ENCODE measurements at places on chromosomes 1 and 21. TPM values are rescaled to one million over a fixed set of nuclear protein-coding genes. Genes with fewer than 3 reads are reported as not detected.

DNA sequence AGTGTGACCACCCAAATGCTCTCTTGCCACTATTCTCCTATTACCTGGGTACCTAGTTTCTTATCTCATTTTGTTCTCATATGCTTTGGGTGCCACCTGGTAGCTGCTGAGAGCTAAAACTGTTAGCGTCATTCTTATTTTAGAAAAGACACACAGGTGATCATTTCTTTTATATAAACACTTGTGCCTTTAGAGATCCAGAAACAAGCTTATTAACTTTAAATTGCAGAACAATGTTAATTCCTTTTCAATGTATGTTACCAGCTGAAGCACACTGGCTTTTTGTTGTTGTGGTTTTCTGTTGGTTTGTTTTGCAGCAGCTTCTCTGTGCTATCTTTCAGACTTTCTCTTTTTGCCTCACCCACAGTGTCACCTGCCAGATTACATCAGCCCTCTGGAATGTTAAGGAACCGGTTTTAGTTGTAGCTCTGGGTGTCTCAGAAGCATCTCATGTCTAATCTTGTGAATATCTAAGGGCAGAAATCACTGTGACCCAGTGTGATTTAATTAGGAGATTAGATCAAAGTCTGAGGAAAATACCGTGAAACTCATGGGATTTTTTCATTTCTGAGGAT, 43.4 kb upstream of the SLC19A2 start:
- H3K4me3 ChIP-seq, result peak overlapping the region; percentile 10
- no peaks in the 10 kb centered on the region for H3K36me3 ChIP-seq
- peak overlapping the region; percentile 66 for H3K27ac ChIP-seq
- peak; percentile 74 for DNase-seq
- peaks cover 26% of the 10 kb centered on the region for H3K4me1 ChIP-seq

Gene S100A14
- 10.5 TPM for total RNA-seq

DNA sequence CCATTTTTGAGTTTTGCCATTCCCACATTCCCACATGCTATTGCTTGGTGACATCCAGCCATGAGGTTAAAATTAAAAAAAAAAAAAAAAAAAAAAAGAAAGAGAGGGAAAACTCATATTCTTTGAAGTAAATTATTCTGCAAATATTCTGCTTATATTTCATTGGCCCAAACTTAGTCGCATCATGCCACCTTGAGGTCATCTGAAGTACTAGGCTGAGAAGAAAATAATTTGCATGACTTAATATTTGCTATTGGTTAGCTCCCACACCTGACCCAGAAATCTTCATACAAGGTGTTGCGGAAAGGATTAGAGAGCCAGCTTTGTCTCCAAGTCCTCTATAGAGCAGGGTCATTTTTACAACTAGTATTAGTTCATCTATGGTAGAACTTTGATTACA, 2206.0 kb downstream of the MRPL39 start:
- H3K36me3 ChIP-seq, result no peaks in the 10 kb centered on the region
- H3K27me3 ChIP-seq, result no peaks in the 10 kb centered on the region
- no peak overlapping the region for H3K27ac ChIP-seq
- DNase-seq, result no peak
- H3K4me1 ChIP-seq, result no peaks in the 10 kb centered on the region
- no peak overlapping the region for H3K4me3 ChIP-seq

Gene LRRIQ3
- 1.1 TPM for total RNA-seq

- H3K4me1 ChIP-seq, result no peaks in the 10 kb centered on the region
- H3K27me3 ChIP-seq, result no peaks in the 10 kb centered on the region
- no peak for DNase-seq
- H3K4me3 ChIP-seq, result no peak overlapping the region
These were observed 34.9 kb downstream of the VANGL1 start for GRCh38 chr1:115676498-115677181.

Gene LCE2A
- total RNA-seq, result not detected

Gene RNF19B
- total RNA-seq, result 11.9 TPM

- no peak overlapping the region for H3K27ac ChIP-seq
- no peak overlapping the region for H3K4me3 ChIP-seq
- H3K36me3 ChIP-seq, result no peaks in the 10 kb centered on the region
- DNase-seq, result no peak
- H3K27me3 ChIP-seq, result no peaks in the 10 kb centered on the region
These were observed 66.7 kb downstream of the MIS18A start for GRCh38 chr21:32212116-32212515.

DNA sequence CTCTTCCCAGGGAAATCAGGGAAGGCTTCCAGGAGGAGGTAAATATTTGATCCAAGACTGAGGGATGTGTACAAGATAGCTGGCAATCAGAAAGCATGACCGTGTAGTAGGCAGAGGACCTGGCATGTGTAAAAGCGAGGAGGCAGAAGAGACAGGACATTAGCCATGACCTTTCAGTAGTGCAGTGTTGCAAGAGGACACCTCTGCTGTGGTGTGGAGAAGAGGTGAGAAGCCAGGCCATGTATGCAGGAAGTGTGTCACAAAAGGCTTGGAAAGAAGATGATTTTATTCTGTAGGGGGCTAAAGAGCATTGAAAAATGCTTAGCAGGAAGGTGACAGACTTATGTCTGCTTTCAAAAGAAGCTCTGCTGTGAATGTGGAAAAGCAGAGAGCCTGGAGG, 381.0 kb downstream of the ZP4 start:
- H3K4me3 ChIP-seq, result no peak overlapping the region
- H3K4me1 ChIP-seq, result no peaks in the 10 kb centered on the region
- DNase-seq, result no peak
- H3K27ac ChIP-seq, result no peak overlapping the region

DNA sequence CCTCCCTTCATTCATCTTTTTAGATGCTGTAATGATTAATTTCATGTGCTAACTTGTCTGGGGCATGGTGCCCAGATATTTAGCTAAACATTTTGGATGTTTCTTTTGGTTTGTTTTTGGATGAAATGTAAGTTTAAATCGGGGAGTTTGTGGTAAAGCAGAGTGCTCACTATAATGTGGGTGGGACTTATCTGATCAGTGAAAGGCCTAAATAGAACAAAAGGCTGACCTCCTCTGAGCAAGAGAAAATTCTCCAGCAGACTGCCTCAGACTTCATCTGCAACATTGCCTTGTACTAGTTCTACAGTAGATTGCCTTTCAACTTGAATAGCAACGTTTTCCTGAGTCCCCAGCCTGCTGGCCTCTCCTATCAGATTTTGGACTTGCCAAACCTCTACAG, 183.6 kb downstream of the S1PR1 start:
- no peaks in the 10 kb centered on the region for H3K36me3 ChIP-seq
- DNase-seq, result no peak
- no peak overlapping the region for H3K27ac ChIP-seq
- H3K27me3 ChIP-seq, result no peaks in the 10 kb centered on the region

- H3K36me3 ChIP-seq, result no peaks in the 10 kb centered on the region
- H3K4me3 ChIP-seq, result no peak overlapping the region
- DNase-seq, result no peak
- H3K27ac ChIP-seq, result no peak overlapping the region
- no peaks in the 10 kb centered on the region for H3K27me3 ChIP-seq
These were observed 122.6 kb upstream of the PPP2R5A start for GRCh38 chr1:212162635-212163034.

- no peaks in the 10 kb centered on the region for H3K4me1 ChIP-seq
- DNase-seq, result peak; percentile 53
- H3K36me3 ChIP-seq, result no peaks in the 10 kb centered on the region
- H3K27ac ChIP-seq, result no peak overlapping the region
- H3K27me3 ChIP-seq, result no peaks in the 10 kb centered on the region
These were observed 34.8 kb downstream of the ZMYND12 start for GRCh38 chr1:42420911-42421585.

- H3K27me3 ChIP-seq, result no peaks in the 10 kb centered on the region
- no peak overlapping the region for H3K4me3 ChIP-seq
- DNase-seq, result no peak
- H3K36me3 ChIP-seq, result no peaks in the 10 kb centered on the region
- H3K27ac ChIP-seq, result no peak overlapping the region
These were observed 9.9 kb downstream of the OBSCN start for GRCh38 chr1:228217551-228218344.

GRCh38 chr21:22253761-22254160, 1255.6 kb downstream of the NCAM2 start:
- no peaks in the 10 kb centered on the region for H3K4me1 ChIP-seq
- no peak overlapping the region for H3K4me3 ChIP-seq
- no peaks in the 10 kb centered on the region for H3K27me3 ChIP-seq

Gene PADI3
- total RNA-seq, result not detected

GRCh38 chr1:185300152-185300551, 16.9 kb downstream of the IVNS1ABP start:
- H3K27ac ChIP-seq, result no peak overlapping the region
- H3K4me1 ChIP-seq, result no peaks in the 10 kb centered on the region
- H3K4me3 ChIP-seq, result no peak overlapping the region
- H3K36me3 ChIP-seq, result peaks cover 74% of the 10 kb centered on the region
- H3K27me3 ChIP-seq, result no peaks in the 10 kb centered on the region
- DNase-seq, result no peak

- H3K4me1 ChIP-seq, result peaks cover 8% of the 10 kb centered on the region
- no peaks in the 10 kb centered on the region for H3K36me3 ChIP-seq
- no peak overlapping the region for H3K27ac ChIP-seq
These were observed 34.0 kb downstream of the PUM1 start for GRCh38 chr1:31031330-31032143.

DNA sequence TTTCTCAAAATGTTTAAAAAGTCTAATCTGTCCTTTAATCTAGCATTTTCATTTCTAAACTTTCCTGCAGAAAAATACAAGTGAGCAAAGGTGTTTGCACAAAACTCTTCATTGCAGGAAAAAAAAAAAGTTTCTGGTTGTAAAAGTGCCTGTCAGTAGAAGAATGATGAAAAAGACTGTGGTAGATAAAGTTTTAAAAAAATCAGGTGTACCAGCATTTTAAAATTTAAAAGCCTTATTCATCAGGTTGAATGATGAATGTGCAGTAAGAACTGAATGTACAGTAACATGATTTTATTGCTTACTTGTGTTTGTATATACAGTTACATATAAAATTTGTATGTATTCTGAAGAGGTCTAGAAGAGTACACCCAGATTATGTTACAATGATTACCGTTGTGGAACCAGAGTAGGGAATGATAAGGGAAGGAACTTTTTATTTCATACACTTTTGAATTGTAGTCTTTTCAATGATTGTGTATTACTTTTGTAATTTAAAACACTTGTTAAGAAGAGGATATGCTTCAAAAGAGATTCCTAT, 54.0 kb downstream of the FNBP1L start:
- H3K36me3 ChIP-seq, result no peaks in the 10 kb centered on the region
- no peak overlapping the region for H3K4me3 ChIP-seq
- H3K27ac ChIP-seq, result no peak overlapping the region
- H3K27me3 ChIP-seq, result no peaks in the 10 kb centered on the region
- no peak for DNase-seq
- H3K4me1 ChIP-seq, result peaks cover 5% of the 10 kb centered on the region

Gene RNU1-2
- 5,169 TPM for total RNA-seq

- no peak for DNase-seq
- H3K4me3 ChIP-seq, result no peak overlapping the region
- no peaks in the 10 kb centered on the region for H3K36me3 ChIP-seq
- H3K27me3 ChIP-seq, result no peaks in the 10 kb centered on the region
- no peaks in the 10 kb centered on the region for H3K4me1 ChIP-seq
These were observed 82.6 kb downstream of the NENF start for GRCh38 chr1:212515329-212515760.
